T-helper 9 cell (primary cell): ENCODE measurements at places on chromosomes 1 and 21.

DNA sequence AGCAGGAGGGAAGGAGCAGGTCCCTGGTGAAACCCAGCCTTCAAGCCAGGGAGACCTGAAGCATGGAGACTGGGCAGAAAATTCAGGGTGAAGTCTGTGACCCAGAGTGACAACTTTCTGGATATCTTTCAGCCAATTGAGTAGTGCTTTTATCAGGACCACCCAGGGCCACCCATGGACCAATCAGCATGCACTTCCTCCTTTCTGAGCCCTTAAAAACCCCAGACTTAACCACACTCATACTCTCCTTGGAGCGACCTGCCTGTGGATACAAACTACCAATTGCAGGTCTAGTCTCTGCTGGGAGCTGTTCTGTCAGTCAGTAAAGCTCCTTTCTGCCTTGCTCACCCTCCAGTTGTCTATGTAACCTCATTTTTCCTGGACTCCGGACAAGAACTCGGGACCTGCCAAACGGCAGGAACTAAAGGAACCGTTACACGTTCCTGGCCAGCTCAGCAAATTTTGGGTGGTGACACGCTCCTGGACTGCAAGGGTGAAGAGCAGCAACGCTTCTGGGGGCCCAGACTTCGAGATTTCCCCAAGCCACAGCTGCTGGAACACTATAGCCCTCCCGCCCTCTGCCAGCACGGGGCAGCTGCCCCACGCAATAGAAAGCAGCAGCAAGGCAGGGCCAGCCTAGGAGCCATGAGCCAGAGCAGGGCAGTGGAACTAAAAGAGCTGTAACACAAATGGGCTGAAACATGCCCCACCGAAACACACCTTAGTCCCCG lies 1183.4 kb downstream of the AMY1C start:
- DNase-seq, result no peak

DNA sequence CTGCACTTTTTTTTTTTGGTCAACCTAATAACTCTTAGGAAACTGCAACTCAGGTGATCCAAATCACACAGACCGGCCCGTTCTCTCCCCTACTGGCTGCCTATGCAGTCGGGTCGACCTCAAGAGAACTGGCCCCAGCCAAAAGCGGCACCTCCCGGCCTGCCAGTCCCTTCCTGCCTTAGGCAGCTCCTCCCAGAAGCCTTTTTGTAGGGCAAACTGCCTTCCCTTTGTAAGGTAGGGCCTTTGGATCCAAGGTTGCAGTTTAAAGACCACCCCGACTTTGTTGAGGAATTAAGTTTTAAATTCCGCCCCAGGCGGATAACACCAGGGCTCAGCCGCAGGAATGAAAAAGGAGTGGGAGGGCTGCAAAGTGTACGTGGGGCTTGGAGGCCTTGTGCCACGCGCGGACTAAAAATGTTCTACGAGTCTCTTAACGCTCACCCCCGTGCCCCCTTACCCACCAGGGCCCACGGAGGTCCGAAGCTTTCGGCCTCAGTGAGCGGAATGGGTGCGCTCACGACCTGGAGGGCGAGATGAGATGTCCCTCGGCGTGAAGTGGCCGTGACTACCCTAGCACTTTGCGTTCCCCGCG lies 642 bp upstream of the ST3GAL3 start:
- DNase-seq, result no peak

- DNase-seq, result no peak
These were observed 159.7 kb upstream of the BEND5 start for GRCh38 chr1:48936436-48936835.

- no peak for DNase-seq
These were observed 21.3 kb upstream of the C1orf105 start for GRCh38 chr1:172398970-172399755.

DNA sequence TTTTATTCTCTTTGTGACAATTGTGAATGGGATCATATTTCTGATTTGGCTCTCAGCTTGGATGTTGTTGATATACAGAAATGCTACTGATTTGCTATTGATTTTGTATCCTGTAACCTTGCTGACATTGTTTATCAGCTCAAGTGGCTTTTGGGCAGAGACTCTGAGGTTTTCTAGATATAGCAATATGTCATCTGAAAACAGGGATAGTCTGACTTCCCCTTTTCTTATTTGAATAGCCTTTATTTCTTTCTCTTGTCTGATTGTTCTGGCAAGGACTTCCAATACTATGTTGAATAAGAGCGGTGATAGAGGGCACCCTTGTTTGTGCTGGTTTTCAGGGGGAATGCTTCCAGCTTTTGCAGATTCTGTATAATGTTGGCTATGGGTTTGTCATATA lies 150.8 kb downstream of the FASLG start:
- DNase-seq, result no peak

DNA sequence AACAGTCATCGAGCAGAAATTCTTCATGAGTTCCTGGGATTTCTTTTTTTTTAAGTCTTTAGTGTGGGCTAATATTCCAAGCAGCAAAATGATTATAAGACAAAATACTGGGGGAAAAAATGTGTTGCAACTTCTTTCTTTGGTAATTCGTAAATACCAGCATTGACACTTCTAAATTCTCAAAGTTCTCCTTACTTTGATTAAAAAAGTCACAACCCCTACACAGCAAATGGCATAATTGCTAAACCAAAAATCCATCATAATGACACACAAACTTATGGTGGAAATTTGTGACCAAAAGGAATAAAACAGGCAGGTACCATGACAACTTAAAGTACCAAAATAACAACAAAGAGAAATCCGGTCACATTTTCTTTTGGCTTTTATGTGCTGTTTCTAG lies 585.2 kb upstream of the PKN2 start:
- no peak for DNase-seq

- no peak for DNase-seq
These were observed 41.9 kb upstream of the SERBP1 start for GRCh38 chr1:67472056-67472455.

DNA sequence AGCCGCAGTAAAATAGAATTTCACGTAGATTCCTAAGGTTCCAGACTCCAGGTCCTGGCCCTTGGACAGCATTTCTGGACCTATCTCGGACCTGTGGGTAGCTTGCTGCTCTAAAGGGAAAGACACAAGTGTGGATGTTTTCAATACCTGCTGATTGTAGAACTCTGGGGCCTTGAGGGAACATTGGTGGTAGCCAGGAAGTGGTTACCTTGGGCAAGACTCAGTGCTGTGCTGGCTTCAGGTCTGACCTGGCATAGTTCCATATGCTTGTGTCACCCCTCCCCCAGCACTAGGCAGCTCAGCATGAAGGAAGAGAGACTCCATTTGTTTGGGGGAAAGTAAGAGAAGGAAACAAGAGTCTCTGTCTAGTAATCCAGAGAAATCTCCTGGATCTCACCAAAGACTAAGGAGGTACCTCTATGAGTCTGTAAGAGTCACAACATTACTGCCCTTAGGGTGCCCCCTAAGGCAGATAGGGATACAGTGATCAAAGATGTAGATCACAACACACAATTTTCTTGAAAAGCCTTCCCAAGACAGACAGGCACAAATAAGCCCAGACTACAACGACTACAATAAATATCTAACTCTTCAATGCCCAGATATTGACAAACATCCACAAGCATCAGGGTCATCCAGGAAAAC lies 398.8 kb downstream of the TGFB2 start:
- no peak for DNase-seq

DNA sequence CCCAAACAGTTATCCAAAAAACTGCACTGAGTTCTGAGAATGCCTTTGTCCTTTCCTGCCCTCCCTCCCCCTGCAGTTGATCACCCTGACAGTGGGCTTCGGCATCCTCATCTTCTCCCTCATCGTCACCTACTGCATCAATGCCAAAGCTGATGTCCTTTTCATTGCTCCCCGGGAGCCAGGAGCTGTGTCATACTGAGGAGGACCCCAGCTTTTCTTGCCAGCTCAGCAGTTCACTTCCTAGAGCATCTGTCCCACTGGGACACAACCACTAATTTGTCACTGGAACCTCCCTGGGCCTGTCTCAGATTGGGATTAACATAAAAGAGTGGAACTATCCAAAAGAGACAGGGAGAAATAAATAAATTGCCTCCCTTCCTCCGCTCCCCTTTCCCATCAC lies 8.8 kb upstream of the NHLH1 start:
- no peak for DNase-seq

DNA sequence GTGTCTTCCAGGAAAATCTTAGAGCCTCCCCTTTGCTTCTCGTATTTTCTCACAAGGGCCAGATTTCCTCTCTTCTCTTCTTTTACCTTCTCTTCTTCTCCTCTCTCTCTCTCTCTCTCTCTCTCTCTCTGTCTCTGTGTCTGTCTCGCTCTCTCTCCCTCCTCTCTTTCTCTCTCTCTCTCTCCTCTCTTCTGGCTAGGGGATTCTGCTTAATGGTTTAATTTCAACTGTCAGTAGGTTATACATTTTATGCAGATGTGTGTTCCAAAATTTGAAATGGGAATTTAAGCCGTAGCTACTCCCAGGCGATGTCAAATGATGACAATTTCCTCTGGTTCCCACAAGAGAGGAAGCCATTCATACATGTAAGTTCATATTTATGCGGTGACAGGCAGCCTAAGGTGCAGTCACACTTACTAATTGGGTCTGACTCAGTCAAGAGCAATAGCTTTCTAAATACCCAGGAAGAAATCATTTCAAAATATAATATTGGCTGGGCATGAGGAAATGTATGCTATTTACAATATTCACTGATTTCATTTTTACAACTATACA lies 1.4 kb downstream of the DSCAM start:
- DNase-seq, result no peak

- no peak for DNase-seq
These were observed 50.7 kb upstream of the IRF2BP2 start for GRCh38 chr1:234660536-234661316.

GRCh38 chr21:32004291-32004690 lies 131.5 kb downstream of the HUNK start:
- no peak for DNase-seq

DNA sequence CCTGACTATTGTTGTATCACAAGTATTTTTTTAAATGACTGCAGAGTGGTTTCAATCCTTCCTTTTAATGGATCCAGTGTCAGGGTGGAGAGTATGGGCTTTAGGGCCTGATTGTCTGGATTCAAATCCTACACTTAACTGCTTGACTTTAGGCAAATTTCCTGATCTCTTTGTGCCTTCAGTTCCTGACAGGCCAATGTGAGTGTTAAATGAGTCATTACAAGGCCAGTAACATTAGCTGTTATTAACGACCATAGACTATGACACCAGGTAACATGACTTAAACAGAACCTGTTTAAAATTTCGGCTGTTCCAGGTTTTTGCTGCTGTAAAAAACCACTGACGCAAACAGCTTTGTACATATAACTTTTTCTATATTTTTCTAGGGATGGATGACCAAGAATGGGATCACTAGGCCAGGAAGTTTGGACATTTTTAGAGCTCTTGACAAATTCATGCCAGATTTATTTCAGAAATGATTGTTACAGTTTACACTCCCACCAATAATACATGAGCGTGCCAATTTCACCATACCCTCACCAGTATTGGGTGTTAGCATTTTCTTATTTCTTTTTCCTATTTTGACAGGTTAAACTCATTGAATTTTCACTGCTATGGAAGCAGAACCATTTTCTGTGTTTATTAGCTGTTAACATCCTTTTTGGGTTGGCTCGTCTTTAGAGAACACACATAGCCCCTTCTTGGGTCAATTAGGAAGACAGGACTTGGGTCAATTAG lies 11.3 kb downstream of the ZNF362 start:
- no peak for DNase-seq

DNA sequence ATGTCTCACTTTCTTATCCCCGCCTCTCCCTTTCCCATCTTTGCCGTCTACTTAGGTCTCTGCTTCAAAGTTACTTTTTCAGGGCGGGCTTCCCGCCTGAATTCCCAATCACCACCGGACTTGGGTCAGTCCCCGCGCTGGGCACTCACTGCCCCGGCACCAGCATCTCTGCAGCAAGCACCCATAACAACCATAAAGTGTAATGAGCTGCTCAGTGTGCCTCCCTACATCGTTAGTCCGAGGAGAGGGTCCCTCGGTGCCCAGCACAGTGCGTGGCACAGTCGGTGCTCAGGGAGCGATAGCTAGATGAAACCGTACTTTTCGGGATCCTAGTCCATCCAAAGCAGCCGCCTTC lies 633 bp upstream of the CTPS1 start:
- DNase-seq, result no peak

DNA sequence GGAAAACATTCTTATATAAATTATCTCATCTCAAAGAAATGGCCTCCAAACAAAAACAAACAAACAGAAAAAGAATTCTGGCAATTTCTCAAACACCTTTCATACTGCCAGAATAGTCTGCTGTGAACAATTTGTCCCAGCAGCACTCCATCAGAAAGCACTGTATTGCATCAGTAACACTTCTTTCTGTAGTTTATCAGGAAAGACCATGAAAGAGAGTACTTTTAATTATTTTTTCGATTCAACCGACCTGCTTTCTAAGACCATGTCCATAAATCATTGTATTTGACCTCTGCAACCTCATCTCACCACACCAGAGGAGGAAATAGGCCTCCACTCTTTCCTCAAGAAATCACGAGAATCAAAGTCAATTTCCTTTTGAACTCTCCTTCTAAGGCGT lies 1579.9 kb downstream of the MRPL39 start:
- no peak for DNase-seq

DNA sequence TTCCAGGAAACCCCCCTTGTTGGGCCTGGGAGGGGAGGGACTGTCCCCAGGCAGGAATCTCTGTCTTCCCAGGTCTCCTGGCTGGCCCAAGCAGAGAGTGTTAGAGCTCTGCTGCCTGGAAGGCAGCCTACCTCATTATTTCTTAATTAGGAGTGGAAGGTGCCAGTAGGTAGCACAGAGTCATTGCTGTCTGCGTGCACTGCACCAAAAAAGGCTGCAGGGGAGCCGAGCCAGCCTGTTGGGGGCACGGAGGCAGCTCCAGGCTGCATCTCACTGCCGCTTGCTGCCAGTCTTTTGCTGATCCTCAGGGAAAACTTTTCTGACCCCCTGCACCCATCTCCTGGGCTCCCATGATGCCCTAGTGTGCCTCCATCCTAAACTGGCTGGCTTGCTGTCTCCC lies 58.1 kb downstream of the LRRN2 start:
- DNase-seq, result no peak

DNA sequence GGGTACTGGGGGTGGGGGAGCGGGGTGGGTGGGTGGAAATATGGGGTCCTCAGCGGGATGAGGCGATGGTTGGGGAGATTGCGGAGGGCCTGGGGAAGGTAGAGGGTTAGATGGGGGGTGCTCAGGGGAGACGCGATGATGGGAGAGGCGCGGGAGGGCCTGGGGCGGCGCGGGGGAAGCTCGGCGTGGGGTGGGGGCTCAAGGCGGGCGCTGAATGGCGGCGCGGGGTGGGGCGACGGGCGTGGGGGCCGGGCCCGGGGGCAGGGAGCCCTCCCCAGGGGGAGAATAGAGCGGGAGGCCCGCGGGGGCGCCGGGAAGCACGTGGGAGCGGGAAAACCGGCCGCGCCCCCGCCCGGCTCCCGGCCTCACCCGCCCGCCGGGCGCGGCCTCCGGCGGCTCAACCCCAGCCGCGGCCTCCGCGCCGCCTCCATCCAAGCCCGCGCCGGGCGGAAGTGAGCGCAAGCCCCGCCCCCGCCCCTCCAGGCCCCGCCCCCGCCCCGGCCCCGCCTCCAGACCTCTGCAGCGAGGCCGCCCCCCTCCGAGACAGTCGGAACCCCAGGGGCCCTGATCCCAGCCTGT lies at the start of gene FAAP20:
Gene FAAP20 (minus strand): TSS at position 454 of the 579 bp plus-strand sequence. CDS start 23 bp downstream, at position 431.
- DNase-seq, result peak; percentile 66

- no peak for DNase-seq
These were observed 480.6 kb downstream of the SETD4 start for GRCh38 chr21:35579520-35580293.

GRCh38 chr1:42784946-42785693 lies at the start of gene TMEM269:
TSS of gene TMEM269 (plus strand) at chr1:42784991. CDS start at chr1:42789894, 4,903 bp downstream.
- DNase-seq, result peak; percentile 13
